Stimulated activated CD8-positive, alpha-beta memory T cell treated with anti-CD3 and anti-CD28 coated beads, Interleukin-12 subunit alpha, Interleukin-12 subunit beta, amount 100 ng/mL, for 1 hour (primary cell): ENCODE measurements at places on chromosomes 16 and 17.

DNA sequence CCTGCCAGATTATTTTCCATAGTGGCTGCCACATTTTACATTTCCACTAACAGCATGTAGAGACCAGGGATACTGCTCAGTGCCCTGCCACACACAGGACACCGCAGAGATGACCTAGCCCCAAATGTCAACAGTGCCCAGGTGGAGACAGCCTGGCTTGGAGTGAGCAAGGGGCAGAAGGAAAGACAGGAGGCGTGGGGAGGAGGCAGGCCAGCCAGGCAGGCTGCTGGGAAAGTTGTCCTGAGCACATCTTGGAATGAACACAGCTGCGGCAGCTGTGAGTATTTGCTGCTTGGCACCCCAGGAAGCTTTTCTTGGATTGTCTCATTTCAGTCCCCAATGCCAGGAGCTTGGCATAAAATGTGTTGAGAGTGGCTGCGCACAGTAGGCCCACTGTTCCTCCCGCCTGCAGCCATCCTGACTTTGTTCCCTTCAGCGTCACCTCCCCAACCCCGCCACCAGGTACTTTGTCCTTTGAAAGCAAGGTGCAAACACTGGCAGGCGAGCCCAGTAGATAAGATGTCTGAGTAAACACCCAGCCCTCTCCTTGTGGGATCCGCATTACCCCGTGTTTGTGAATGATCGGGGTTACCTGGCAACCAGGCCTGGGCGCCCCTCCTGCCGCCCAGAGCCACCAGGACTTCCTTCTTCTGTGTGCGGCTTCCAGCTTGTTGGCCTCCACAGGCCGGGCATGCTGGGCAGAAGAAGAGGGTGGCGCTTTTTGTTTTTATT, 114.0 kb downstream of the CMIP start:
- DNase-seq, result no peak

DNA sequence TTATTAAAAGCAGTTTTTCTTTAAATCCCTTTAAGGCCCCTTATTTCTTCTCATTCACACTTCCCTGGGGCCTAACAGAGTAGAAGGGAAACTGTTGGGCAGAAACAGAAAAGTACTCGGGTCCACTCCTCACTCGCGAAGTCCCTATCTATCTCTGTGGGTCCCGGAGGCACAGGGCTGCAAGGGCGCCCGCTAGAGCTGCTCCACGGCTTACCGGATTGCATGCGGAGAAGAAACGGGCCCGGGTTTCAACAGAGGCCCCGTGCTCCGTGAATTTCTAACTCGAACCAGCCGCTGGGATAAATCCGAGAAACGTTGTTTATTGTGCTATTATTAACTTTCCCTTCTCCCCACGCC, 4.3 kb downstream of the CBLN1 start:
- no peak for DNase-seq

DNA sequence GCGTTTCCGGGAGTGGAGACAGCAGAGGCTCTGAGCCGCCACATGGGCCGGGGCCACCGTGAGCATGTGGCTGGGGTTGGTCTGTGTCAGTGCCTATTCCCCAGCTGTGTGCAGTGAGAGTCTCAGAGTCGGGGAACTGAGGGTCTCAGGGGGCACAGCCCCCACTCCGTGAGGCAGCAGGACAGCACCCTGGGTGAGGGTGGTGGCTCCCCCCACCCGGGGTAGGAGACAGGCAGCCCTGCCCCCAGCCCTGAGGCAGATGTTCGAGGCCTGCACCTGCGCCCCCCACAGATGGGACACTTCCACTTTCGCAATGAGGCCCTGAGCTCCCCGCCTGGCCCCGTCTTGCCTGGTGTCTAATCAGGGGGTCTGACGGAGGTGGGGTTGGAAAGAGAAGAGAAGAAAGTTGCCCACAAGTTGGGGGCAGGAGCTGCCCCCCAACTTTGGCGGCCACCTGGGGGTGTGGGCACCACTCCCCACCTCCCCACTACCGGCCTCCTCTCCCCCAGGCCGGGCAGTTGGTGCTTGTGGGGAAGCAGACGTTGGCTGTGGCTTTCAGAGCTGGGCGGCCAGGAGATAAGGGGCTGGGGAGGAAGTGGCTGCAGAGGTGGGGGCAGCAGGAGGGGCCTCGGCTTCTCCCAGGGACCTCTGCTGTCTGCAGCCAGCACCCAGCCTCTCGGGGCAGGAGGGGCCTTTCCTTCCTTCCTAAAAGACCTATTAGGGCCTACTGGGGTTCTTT, 1.8 kb upstream of the CBFA2T3 start:
- no peak for DNase-seq

DNA sequence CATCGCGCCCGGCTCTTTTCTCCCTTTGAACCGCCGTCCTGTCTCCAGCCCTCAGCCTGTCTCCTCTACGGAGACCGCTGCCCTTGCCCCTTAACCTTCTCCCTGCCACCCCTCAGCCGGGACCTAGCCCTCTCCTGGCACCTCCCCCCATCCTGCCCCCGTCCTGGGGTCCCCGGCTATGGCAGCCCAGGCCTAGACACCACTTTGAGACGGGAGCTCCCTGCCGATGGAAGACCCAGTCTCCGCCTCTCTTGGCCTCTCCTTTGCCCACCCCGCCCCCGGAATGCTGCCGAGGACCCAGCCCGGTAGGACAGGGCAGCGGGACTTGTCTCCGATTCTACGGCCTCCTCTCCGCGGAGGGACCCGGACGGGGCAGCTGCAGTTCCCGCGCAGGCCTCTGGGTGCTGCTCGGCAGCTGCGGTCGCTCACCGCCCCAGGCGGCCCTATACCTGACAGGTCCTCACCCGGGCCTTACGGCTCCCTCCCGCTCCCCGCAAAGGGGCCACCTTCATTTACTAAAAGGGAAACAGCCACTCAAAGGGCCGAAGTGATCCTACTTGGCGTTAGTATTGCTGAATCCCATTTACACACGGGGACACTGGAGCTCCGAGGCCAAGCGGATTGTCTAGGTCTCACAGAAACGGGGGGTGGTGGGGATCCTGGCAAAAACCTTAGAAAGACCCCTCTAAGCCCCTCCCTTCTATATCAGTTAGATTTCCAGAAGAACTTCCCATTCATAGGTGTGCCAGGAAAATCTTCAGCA, 32.6 kb upstream of the TAC4 start:
- DNase-seq, result peak; percentile 51

DNA sequence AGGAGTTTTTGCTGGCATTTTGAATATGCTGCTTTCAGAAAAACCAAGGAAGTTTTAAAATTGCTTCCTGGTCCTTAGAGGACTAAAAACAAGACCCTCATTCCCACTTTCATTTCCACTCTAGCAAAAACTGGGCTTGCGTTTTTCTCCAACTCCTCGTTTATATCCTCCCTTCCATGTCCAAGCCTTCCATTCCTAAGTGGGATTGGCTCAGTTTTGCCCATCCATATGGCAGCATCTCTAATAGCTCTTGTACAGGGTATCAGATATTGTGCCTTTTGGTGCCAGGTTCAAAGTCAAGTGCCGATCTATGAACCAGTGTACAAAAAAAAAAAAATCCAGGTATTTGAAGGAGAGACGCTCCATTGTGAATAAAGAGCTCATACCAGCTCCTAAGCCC, 9.9 kb upstream of the TBKBP1 start:
- no peak for DNase-seq

GRCh38 chr17:60047590-60047989, 31.1 kb downstream of the HEATR6 start:
- DNase-seq, result no peak

DNA sequence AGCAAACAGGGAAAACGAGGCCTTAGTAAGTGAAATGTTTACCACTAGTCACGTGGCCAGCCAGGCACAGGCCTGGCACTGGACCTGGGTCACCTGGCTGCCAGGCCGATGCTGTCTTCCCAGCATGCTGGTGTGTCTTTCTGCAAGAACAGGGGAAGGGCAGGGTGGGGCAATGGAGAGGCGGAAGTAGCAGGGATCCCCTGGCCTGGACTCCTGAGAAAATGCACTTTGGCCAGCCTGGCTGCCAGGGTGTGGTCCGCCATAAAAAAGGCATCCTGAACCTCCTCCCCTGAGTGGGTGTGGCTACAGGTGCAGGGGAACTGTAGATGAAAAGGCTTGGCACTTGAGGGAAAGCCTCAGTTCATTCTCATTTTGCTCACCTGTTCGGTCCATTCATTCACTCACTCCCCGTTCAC, 1.0 kb upstream of the ANKRD40CL start:
- DNase-seq, result no peak

GRCh38 chr16:16025214-16025968, 76.0 kb downstream of the ABCC1 start:
- DNase-seq, result no peak

- no peak for DNase-seq
These were observed 43.1 kb downstream of the DUSP14 start for GRCh38 chr17:37532756-37533155.

GRCh38 chr16:30010844-30011713, at the start of gene DOC2A:
DOC2A (minus strand) TSS chr16:30011027; CDS start chr16:30010222, 805 bp downstream.
- no peak for DNase-seq

- DNase-seq, result no peak
These were observed 121.3 kb downstream of the MGAT5B start for GRCh38 chr17:76989519-76989918.

DNA sequence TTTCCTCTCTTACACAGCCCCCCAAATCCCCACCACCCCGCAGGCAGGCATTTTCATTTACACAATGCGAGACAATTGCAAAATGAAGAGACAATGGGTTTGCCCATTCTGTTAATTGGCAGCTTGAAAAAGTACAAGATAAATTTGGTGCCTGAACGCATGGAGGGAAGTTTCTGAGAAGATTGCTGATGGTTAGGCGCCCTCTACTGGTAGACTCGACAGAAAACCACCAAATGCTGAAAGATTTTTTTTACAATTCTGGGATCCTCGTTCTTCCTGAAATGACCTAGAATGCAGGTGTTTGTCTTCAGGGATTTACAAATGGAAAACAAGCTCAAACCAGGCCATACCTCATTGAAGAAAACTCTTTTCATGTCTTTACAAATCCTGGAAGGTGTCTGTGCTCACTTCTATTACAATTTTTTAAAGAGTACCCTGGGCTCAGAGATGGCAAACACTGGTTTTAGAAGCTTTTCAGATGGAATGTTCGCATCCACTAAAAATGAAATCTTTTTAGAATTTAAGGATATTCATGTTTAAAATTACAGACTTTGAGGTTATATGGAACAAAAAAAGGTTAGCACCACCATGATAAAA, 338.5 kb downstream of the PMP22 start:
- peak; percentile 42 for DNase-seq

- DNase-seq, result no peak
These were observed 181.3 kb downstream of the HS3ST3A1 start for GRCh38 chr17:13420418-13420826.

DNA sequence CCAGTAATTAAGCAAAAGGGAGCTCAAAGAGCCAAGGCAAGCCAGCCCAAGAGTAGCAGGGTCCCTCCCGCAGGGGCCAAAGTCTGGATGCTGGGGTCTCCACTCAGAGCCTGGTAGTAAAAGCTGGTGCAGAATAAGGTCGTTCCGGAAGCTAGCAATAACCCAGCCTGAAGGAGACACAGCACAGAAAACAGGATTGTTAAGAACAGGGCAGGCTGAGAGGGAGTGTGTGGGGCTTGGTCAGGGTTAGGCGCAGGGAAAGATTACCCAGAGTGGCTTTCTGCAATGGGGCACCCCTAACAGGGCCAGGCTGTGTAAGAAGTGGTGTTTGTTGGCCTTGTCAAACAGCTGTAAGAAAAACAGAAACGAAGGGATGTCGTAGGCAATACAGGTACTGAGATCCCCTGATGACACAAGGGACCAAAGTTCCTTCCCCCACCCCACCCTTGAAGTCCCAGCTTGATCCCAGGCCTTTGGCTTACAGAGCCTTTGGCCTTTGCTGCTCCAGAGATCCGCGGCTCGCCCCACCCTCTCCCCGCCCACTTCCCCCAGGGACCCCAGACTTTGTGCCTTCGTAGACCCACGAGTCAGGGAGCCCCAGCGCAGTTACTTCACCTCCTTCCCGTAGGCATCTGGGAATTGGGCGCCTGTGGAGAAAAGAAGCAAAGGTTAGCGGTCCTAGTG, 712 bp downstream of the TMEM256 start:
- DNase-seq, result no peak
